ENCODE measurements at places on chromosomes 13 and 19.

- H3K27me3 ChIP-seq, result no peaks in the 10 kb centered on the region
- no peaks in the 10 kb centered on the region for H3K36me3 ChIP-seq
- H3K4me3 ChIP-seq, result no peak overlapping the region
- H3K4me1 ChIP-seq, result no peaks in the 10 kb centered on the region
Measured at GRCh38 chr13:102091231-102091630, 310.6 kb downstream of the FGF14 start.

DNA sequence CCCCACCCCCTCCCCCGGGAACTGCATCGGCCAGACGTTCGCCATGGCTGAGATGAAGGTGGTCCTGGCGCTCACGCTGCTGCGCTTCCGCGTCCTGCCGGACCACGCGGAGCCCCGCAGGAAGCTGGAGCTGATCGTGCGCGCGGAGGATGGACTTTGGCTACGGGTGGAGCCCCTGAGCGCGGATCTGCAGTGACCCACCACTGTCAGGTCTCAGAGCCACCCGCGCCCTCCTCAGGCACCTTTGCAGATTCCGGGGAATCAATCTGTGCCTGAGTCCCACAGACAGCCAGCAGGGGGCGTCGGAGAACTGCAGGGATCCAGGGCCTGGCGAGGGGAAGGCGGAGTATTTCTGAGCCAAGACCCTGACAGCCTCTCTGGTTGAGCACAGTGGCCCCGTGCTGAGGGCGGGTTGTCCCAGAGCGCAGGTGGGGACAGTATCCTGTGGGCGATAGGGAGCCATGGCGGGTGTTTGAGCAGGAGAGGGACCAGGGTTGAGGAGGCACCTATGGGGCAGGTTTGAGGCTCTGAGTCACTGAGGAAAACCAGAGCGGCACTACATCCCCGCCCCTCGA lies 30.4 kb upstream of the CYP4F8 start:
- peaks cover 15% of the 10 kb centered on the region for H3K27me3 ChIP-seq
- DNase-seq, result peak; percentile 89
- no peak overlapping the region for H3K4me3 ChIP-seq
- no peak overlapping the region for H3K27ac ChIP-seq
- H3K4me1 ChIP-seq, result peaks cover 4% of the 10 kb centered on the region

GRCh38 chr19:1874554-1875185 lies 10.6 kb downstream of the ABHD17A start:
- peak overlapping the region; percentile 99 for H3K4me3 ChIP-seq
- peaks cover 3% of the 10 kb centered on the region for H3K36me3 ChIP-seq
- H3K27me3 ChIP-seq, result no peaks in the 10 kb centered on the region
- H3K27ac ChIP-seq, result peak overlapping the region; percentile 95
- H3K4me1 ChIP-seq, result peaks cover 15% of the 10 kb centered on the region
- DNase-seq, result no peak

GRCh38 chr13:71171740-71172139 lies 695.3 kb downstream of the DACH1 start:
- no peaks in the 10 kb centered on the region for H3K4me1 ChIP-seq
- H3K4me3 ChIP-seq, result no peak overlapping the region
- no peak overlapping the region for H3K27ac ChIP-seq
- no peaks in the 10 kb centered on the region for H3K27me3 ChIP-seq

- no peak overlapping the region for H3K27ac ChIP-seq
- no peak for DNase-seq
- H3K36me3 ChIP-seq, result no peaks in the 10 kb centered on the region
- H3K4me3 ChIP-seq, result no peak overlapping the region
- no peaks in the 10 kb centered on the region for H3K4me1 ChIP-seq
Measured at GRCh38 chr13:62512194-62513141, 1096.8 kb upstream of the PCDH20 start.

DNA sequence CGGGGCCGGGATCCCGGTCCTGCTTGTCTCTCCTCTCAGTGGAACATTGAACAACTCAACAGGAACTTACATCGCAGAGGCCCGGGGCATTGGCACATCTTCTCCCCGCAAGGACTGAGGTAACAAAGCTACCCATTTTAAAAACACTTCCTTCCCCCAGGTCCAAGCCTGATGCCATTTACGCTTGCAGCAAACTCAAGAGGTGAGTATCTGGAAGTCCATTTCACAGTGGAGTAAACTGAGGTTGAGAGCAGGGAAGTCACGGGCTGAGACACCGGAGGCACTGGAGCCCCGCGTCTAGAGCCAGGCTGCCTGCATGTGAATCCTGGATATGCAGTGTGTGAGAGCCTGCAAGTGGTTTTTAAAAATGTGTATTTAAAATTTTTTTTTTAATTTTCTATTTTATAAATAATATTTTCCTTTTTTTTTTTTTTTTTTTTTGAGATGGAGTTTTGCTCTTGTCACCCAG lies 492 bp upstream of the PGLYRP1 start:
- peaks cover 17% of the 10 kb centered on the region for H3K27me3 ChIP-seq
- DNase-seq, result no peak
- H3K4me1 ChIP-seq, result peaks cover 3% of the 10 kb centered on the region
- H3K4me3 ChIP-seq, result no peak overlapping the region
- no peaks in the 10 kb centered on the region for H3K36me3 ChIP-seq
- no peak overlapping the region for H3K27ac ChIP-seq

DNA sequence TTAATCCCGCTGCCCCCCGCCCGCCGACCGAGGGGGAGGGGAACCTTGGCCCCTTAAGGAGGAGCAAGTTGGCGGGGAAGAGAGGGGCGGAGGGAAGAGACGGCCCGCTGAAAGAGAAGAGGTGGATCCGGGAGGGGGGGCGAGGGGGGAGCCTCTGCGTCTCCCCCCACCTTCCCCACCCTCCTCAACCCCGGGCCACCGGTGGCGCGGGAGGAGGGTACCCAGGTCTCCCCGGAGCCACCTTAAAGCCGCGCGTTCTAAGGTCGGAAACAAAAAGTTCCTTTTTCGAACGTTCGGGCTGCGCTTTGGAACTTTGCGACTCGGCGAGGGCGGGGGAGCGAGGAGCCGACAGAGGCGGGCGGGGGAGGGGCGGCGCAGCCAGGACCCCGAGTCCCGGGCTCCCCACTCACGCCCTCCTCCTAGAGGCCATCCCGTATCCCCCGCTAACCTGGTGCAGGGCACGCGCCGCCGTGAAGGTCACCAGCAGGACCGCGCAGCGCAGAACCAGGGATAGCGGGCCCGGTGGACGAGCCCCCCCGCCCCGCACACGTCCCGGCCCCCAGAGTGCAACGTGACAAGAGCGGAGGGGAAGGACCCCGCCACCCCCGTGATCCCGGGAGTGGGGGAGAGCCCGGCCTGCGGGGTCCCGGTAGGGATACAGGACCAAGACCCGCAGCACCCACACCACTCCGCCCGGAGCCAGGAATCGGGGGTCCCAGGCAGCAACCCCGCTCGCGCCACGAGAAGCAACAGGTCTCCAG lies 659 bp downstream of the ERF start:
- no peaks in the 10 kb centered on the region for H3K36me3 ChIP-seq
- DNase-seq, result peak; percentile 73
- H3K27ac ChIP-seq, result peak overlapping the region; percentile 74
- H3K27me3 ChIP-seq, result peaks cover 2% of the 10 kb centered on the region
- H3K4me3 ChIP-seq, result peak overlapping the region; percentile 87

DNA sequence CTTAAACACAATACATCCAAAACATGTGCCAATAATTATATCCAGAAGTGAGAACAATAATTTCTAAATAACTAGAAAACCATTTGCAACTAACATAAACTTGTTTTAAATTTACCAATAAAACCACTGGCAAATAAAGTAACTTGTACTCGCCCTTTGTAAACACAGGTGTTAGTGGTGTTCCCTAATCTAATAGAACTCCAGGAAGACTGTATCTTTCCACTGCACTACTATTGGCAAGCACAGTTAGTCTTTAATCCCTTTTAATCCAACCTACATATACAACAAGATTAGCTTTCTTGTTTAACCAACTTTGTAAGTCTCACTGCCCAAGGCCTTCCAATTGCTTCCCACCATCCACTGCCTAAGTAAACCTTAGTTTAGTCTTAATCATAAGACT lies 79.5 kb downstream of the PCDH9 start:
- no peak overlapping the region for H3K4me3 ChIP-seq
- DNase-seq, result no peak
- peaks cover 3% of the 10 kb centered on the region for H3K4me1 ChIP-seq
- H3K27ac ChIP-seq, result no peak overlapping the region
- no peaks in the 10 kb centered on the region for H3K36me3 ChIP-seq
- no peaks in the 10 kb centered on the region for H3K27me3 ChIP-seq

- peak; percentile 70 for DNase-seq
- peaks cover 5% of the 10 kb centered on the region for H3K27me3 ChIP-seq
- no peaks in the 10 kb centered on the region for H3K36me3 ChIP-seq
- peak overlapping the region; percentile 63 for H3K4me3 ChIP-seq
- H3K4me1 ChIP-seq, result peaks cover 9% of the 10 kb centered on the region
- no peak overlapping the region for H3K27ac ChIP-seq
Measured at GRCh38 chr13:80342471-80343371, 1.8 kb upstream of the SPRY2 start.

- no peaks in the 10 kb centered on the region for H3K27me3 ChIP-seq
- no peak overlapping the region for H3K4me3 ChIP-seq
- no peak for DNase-seq
- H3K36me3 ChIP-seq, result no peaks in the 10 kb centered on the region
Measured at GRCh38 chr13:54845351-54845965, 1816.8 kb downstream of the OLFM4 start.

DNA sequence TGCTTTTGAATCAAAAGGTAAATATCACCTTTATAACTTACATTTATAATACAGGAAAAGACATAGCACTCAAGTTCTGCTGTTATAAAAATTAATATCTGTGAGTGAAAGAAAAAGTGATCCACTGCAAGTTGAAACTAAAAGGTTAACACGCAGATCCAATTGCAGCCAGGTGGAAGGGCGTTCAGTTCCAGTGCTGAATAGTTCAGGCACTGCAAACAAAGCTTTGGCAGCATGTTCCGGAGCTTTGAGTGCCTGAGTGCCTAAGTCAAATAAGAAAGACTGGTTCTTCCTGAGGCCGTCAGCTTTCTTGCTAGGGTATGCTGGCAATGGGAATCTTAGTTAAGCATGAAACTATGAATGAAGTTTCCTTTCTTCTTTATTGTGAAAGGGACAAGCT lies 200.3 kb downstream of the LMO7 start:
- no peak for DNase-seq
- no peaks in the 10 kb centered on the region for H3K4me1 ChIP-seq
- no peaks in the 10 kb centered on the region for H3K27me3 ChIP-seq
- H3K4me3 ChIP-seq, result no peak overlapping the region
- no peak overlapping the region for H3K27ac ChIP-seq
- peaks cover 19% of the 10 kb centered on the region for H3K36me3 ChIP-seq

DNA sequence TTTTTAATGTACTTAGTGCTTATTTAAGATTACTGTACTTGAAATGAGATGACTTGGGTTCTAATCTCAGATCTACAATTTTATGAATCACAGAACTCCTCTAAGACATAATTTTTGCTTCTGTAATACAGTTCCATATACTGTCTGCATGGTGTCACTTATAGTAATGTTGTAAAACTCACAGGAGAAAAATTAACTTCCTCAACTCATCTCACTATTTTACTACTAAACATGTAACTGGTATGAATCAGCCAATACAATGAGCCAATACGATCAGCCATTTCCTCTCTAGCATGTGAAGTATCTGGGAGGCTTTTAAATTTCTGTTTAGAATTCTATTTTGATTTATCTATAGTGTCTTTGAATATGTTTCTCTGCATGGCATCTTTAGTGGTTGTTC lies 85.3 kb downstream of the NHLRC3 start:
- no peak for DNase-seq
- H3K27me3 ChIP-seq, result peaks cover 8% of the 10 kb centered on the region
- no peak overlapping the region for H3K4me3 ChIP-seq
- H3K4me1 ChIP-seq, result no peaks in the 10 kb centered on the region
- H3K27ac ChIP-seq, result no peak overlapping the region

DNA sequence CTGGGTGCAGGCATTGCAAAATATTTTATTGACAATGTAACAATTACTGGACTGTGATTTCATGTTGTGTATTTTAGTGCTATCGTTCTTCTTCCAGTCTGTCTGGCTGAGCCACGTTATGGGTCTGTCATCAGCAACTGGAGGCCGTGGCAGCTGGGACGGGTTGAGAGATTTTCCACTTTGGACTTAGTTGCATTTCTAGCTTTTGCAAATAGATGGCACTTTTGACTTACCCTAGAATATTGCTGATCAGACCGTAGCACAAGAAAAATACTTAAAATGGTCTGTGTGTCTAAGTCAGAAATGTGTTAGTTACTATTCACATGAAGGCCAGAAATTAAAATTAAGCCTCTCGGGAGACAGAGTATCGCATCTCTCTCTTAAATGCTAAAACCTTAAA lies 211.1 kb downstream of the TEX29 start:
- peaks cover 7% of the 10 kb centered on the region for H3K27me3 ChIP-seq
- DNase-seq, result no peak
- H3K4me3 ChIP-seq, result no peak overlapping the region

- H3K4me1 ChIP-seq, result peaks cover 10% of the 10 kb centered on the region
- H3K36me3 ChIP-seq, result no peaks in the 10 kb centered on the region
- H3K27ac ChIP-seq, result no peak overlapping the region
- no peak for DNase-seq
Measured at GRCh38 chr13:48818495-48819356, 157.0 kb upstream of the FNDC3A start.

DNA sequence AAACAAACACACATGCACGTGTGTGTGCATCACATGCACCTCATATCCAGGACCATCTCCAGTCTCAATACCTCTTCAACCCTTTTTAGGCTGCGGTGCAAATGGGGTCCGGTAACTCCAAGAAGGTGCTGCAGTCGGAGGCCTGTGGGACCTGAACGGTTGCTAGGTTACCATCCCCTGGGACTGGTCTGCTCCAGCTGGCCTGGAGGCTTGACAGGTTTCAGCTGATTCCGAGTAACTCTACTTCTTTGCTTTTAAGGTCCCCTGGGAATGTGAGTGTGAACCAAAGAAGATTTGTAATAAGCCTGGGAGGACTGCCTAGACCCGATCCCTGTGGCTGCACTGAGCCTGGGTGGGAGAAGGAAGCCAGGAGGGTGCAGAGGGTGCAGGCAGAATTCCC lies 117.5 kb downstream of the CCNA1 start:
- no peaks in the 10 kb centered on the region for H3K36me3 ChIP-seq
- no peak overlapping the region for H3K4me3 ChIP-seq
- DNase-seq, result no peak
- H3K4me1 ChIP-seq, result peaks cover 8% of the 10 kb centered on the region
- H3K27me3 ChIP-seq, result no peaks in the 10 kb centered on the region

DNA sequence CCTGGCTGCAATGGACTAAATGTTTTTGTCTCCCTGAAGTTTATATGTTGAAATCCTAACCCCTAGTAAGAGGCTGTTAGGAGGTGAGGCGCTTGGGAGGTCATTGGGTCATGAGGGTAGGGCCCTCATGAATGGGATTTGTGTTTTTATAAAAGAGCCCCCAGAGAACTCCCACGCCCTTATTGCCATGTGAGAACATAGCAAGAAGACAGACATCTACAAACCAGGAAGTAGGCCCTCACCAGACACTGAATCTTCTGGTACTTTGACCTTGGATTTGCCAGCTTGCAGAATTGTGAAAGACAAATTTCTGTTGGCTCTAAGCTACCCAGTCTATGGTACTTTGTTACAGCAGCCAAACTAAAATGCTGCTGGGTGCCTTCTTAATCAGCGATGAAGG lies 96.1 kb upstream of the SPATA13 start:
- no peak overlapping the region for H3K4me3 ChIP-seq
- peaks cover 8% of the 10 kb centered on the region for H3K4me1 ChIP-seq
- H3K36me3 ChIP-seq, result no peaks in the 10 kb centered on the region
- no peak overlapping the region for H3K27ac ChIP-seq
- H3K27me3 ChIP-seq, result peaks cover 9% of the 10 kb centered on the region
